GM10248 (cell line): ENCODE measurements at places on chromosomes 7 and 10.

DNA sequence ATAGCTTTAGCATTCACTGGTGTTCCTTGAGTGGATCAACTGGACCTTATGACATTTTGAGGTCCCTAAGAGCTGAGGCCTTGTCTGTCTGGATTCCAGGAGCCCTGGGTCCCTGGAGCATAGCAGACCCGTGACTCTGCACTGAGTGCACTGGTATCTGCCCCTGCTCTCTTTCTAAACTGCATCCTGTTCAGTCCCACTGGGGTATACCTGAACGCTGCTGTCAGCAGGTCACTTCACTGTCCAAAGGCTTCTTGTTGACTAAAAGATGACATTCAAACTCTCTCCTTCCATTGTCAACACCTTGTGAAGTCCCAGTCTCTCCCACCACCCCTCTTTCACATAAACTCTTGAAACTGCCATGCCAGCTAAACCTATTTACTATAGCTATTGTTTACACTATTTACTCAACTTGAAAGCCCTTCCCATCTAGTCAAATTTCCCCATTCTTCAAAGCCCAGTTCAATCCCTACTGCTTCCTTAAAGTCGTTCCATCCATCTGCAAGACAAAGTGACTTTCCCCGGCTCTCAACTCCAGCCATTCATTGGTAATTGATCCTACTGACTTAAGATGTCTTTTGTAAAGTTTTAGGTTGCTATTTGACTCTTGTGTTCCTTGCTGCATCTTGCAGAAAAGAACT lies 523.3 kb downstream of the KCNMA1 start:
- no peak for DNase-seq

- DNase-seq = no peak
These were observed 859.8 kb downstream of the LRMDA start for GRCh38 chr10:76291175-76291574.

GRCh38 chr10:17684537-17684936 lies 40.6 kb downstream of the STAM start:
- peak; percentile 18 for DNase-seq

GRCh38 chr10:11742009-11742778 lies at the start of gene ECHDC3:
Gene ECHDC3, plus strand, starts transcription at chr10:11742382. Its CDS starts 195 bp downstream, at chr10:11742577.
- peak; percentile 92 for DNase-seq

DNA sequence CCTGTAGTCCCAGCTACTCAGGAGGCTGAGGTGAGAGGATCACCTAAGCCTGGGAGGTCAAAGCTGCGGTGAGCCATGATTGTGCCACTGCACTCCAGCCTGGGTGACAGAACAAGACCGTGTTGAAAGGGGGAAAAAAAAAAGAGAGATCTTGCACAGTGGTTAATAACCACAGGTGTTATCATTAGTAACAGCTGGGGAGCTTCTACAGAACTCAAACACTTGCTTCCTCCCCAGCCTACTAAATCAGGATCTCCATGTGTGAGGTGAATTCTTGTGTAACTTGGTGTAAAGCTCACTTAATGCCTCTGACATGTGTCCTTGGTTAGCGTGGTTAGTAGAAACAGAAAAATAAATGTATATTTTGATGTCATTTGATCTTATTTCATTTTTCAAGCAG lies 43.9 kb upstream of the BMS1 start:
- DNase-seq = no peak

DNA sequence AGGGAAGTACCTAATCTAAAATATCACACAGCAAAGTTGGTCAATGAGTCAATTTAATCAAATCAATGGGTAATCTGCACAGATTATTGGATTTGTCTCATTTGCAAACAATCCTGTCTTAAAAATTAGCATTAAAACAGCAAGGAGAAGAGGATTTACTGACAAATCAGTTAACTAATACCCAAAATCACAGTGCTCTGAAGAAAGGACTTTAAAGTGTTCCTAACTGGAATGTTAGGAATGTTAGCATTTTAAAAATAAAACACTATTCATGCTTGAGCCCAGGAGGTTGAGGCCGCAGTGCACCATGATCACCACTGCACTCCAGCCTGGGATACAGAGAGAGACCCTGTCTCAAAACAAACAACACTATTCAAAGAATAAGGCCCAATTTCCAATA lies 83.1 kb downstream of the CHCHD3 start:
- no peak for DNase-seq

DNA sequence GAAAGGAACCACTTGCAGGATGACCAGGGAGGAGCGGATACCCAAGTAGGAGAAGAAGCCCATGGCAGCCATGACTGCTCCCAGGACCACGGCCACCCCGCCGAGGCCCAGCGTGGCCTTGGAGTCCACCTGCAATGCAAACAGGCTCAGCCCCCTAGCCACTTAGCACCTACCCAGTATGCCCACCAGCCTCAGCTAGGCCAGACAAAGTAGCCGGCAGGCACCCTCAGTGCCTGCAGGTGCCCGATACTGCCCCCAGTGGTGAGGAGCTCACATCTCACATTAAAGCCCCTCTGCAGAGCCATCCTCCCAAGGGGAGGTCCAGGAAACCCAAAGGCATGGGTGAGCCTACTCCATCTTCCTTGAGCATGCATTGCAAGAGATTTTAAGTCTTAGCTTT lies 6.6 kb downstream of the NPC1L1 start:
- DNase-seq = peak; percentile 86

DNA sequence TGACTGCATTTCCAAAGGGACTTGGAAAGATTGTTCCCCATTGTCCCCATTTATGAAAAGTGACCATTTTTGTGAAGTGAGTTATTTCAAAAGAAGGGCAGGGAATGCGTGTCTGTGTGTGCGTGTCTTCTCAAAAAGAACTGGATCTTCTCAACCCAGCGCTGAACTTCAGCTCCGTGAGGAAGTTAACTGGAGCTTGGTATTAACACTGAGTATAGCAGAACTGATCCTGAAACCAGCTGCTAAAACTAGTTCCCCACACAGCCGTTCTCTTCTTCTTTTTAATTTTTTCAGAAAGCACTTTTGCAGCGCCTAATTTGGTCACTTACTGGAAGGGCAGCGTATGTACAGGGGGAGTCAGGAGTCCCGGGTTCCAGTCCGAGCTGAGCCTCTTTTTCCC lies 45.8 kb upstream of the PLEKHA1 start:
- peak; percentile 43 for DNase-seq

DNA sequence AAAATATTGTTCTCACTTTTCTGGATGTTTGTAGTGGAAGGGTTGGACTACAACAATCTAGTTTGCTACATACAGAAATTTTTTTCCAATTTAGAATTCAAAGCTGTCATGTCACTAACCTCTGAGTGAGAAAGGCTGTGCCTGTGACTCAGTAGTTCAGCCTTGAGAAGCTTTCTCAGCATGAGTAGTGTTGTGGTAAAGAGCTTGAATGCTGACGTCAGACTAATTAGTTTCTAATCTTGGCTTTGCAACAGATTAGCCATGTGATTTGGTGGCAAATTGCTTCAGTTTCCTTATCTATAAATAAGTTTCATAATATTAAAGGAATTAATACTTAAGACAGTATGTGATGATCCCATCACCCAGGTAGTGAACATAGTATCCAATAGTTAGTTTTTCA lies 83.8 kb downstream of the ABCA13 start:
- DNase-seq = no peak

- DNase-seq = no peak
These were observed 76.4 kb downstream of the FAM107B start for GRCh38 chr10:14698111-14698828.

- no peak for DNase-seq
These were observed 234.2 kb downstream of the WDR11 start for GRCh38 chr10:121085367-121085766.

DNA sequence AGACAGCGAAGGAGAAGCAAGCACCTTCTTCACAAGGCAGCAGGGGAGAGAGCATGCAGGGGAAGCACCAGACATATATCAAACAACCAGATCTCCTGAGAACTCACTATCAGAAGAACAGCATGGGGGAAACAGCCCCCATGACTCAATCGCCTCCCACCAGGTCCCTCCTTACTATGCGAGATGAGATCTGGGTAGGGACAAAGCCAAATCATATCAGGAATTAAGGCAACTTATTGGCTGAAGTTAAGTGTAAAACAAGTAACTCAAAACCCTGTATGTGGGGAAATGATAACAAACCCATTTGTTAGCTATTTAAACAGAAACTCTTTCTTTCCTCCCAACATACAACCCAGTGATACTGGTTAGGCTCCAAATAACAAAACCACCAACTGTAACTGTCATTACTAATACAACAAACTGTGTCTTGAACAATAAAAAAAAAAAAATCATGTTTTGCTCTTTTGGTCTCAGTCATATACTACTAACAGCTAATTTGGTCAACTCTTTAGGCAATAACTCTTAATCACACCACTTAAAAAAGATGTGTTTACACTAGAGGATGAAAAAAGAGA lies 57.8 kb downstream of the MINDY3 start:
- no peak for DNase-seq

- DNase-seq = no peak
These were observed 703.7 kb upstream of the FZD8 start for GRCh38 chr10:36345807-36346206.

DNA sequence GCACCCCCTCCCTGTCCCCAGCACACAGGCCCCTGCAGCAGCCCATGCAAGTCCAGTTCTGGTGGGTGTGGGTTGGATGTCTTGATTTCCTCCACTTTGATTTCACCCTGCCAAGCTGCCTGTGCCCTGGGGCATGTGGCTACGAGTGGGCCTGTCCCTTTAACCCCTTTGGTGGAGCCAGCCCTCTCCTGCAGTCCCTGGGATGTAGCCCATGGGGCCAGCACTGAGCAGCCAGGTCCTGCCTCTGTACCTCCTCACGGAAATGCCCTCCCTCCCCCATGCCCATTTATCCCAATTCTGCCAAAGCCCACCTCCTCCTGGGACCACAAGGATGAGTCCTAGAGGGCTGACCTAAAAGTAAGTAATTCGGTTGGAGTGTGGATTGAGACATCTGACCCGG lies 11.9 kb downstream of the COL13A1 start:
- DNase-seq = no peak

DNA sequence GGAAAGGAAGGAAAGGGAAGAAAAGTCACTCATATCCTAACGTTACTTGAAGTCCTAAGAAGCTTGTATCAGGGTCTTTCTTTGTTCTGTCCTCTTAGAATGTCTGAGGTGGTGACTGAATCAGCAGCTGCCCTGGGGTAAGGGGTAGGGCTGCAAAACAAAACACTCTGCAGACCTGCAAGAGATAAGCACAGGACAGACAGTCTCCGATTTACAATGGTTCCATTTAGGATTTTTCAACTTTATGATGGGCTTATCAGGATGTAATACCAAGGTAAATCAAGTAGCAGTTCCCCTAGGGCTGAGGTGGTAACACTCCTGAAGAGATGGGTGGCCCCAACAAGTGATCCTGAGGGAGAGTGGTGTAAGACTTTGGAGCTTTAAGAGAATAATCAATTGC lies 16.5 kb downstream of the KDM7A start:
- no peak for DNase-seq

DNA sequence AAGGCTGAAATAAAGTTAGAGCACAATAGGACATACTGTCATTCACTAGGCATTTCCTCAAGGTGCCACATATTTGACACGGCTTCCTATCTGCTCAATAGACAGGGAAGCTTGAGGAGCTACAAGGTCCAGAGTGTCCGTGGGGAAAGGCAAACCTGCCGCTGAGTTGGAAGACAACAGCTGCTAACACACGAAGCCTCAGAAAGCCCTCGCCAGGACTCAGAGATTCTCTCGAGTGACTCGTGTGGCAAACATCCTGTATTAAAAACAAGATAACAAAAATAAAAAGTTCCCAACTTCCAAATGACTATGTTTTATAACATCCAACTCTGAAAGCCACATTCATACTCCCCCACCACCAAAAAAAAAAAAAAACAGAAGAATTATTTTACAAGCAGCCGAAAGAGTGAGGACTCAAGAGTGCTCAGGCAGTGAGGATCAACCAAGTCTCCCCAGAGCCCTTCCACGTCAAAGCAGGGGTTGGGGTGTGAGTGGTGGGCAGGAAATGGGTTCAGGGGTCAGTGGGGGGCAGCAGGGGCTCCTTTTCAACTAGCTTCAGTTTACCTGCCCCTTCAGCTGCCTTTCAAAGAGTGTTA lies 67.6 kb downstream of the STK17A start:
- DNase-seq = no peak

GRCh38 chr10:71286521-71287294 lies 32.4 kb upstream of the SLC29A3 start:
- no peak for DNase-seq

GRCh38 chr10:128055061-128055868 lies 71.0 kb downstream of the MKI67 start:
- no peak for DNase-seq

GRCh38 chr7:150363872-150364271 lies 4.8 kb upstream of the REPIN1 start:
- peak; percentile 64 for DNase-seq

- no peak for DNase-seq
These were observed 494.8 kb downstream of the PARD3 start for GRCh38 chr10:34320265-34320664.

DNA sequence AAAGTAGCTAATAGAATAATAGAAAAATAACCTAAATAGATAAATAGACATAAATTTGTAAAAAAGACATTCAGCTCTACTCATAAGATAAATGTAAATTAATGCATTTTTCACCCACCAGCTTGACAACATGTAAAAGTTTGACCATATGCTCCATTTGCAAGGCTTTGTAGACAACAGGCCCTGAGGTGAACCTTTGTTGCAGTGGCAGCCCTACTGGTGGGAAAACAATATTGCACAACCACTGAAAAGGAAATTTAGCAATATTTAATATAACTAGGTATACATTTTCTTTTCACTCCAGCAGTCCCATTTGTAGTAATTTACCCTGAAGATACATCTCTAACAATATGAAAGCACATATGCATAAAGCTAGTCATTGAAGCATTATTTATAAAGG lies 39.0 kb upstream of the ADRA2A start:
- DNase-seq = no peak

- no peak for DNase-seq
These were observed 37.7 kb downstream of the ATXN7L1 start for GRCh38 chr7:105838627-105839231.

DNA sequence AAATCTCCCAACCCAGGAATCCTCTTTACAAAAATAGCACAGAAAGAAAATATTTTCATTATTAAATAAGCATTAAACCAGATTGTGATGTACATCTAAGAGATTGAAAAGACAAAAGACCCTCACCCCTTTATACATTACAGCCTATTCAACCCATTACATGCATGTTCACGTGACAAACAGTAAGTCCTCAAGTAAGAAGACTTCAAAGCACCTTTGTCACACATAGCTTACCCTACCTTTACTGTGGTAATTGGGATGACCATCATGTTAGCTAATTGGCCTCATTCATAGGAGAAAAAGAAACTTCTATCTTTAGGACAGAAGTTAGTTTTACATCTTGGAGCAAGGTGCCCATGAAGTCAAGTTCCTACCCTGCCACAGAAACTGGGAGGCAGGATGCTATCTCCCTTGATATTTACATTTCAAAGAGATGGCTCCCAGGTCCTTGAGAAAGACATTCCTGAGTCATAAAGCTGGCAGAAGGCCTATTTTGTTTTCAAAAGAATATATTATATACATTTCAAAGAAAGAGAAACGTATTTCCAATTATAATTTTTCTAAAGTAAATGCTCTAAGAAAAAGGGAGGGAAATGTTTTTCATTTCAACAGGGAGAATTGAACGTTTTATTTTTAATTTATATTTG lies 48.1 kb downstream of the GNAI1 start:
- DNase-seq = no peak

- no peak for DNase-seq
These were observed 25.5 kb downstream of the WDR86 start for GRCh38 chr7:151384352-151384697.
